Stimulated activated CD8-positive, alpha-beta memory T cell treated with anti-CD3 and anti-CD28 coated beads, Interleukin-15, amount 100 ng/mL, for 24 hours (primary cell): ENCODE measurements at places on chromosomes 6 and 20.

DNA sequence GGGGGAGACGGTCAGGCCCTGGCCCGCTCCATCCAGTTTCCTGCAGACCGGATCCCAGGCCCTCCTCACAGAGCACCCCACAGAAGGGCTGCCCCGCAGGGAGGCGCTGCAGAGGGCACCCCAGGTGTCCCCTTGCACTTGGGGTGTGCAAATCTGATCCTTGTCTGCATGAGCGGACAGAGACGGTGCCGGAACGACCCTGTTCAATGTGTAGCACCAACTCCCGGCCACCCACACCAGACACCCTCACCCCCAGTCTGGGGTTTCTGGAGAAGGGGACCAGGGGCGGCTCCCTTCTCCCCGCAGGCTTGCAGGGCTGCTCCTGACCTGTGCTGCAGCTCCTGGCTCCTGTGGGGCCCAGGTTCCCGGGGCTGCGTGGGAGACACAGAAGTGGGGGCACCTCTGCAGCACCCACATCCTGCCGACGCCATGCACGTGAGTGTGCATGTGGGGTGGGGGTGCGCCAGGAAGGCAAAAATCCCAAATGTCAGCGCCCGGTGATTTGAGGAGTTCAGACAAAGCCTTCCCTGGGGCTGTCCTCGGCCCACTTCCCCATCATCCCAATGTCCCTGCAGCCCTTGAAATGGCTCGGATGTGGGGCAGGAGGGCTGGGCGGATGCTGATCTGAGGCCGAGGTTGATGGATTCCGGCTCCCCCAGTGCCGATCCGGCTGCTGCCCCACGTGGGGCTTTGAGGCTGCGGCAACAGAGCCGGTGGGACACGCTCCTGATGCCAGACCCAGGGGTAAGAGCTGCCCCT lies 85.3 kb upstream of the BHLHE23 start:
- DNase-seq: no peak

- DNase-seq: no peak
Observed at GRCh38 chr20:63471981-63472831, at the start of gene KCNQ2. Gene KCNQ2, minus strand, starts transcription at chr20:63472655. Its CDS starts 192 bp downstream, at chr20:63472463.

DNA sequence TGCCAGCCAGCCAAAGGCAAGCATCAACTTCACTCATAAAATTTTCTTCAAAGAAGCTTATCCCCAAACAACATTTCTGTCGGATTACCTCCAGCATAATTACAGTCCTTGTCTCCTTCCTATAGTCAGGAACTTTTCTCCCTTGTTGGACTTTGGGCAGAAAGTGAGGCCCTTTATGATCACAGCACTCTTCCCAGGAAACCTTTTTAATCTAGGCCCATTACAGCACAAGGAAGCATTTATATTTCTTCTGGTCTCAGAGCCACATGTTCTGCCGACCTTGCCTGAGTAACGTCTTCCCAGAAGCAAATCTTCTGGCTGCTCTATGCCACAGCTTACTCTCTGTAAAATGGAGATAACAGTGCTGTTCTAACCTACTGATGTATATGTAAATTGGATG lies 437.2 kb upstream of the SLC35B3 start:
- DNase-seq: no peak

DNA sequence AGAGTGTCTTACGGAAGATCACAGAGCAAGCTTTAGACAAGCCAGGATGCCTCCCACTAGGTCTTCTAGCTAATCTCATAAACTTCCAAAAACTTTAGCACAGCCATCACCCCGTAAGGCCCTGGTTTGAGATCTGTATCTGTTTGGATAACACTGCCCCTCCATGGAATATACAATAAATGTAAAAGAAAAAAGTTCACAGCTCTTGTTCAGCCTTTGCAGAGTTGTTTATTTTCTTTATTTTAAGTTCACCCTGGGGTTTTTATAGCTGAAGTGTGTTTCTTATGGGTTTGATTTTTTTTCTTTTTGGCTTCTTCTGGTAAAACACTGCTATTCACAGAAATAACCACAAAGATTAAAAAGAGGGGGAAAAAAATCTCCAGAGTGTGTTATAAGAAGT lies 125.6 kb downstream of the EYA2 start:
- DNase-seq: no peak

GRCh38 chr6:29647927-29648642 lies 8.8 kb upstream of the MOG start:
- DNase-seq: no peak

DNA sequence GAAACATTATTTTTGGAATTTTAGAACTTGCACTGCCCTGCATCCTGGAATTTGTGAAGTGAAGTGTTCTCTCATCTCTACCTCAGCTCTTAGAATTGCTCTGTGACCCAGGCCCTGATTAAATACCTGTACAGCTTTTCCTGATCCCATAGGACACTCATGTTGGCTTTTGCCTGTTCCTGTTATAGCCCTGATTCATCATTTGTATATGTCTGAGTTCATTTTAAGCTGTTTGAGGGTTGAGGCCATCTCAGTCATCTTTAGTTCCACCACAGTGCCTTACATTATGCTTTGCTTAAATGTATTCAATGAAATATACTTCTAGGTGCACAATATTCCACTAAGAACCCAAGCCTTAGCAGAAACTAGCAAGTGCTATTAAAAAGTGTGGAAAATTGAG lies 26.4 kb downstream of the ZFAND3 start:
- no peak for DNase-seq

DNA sequence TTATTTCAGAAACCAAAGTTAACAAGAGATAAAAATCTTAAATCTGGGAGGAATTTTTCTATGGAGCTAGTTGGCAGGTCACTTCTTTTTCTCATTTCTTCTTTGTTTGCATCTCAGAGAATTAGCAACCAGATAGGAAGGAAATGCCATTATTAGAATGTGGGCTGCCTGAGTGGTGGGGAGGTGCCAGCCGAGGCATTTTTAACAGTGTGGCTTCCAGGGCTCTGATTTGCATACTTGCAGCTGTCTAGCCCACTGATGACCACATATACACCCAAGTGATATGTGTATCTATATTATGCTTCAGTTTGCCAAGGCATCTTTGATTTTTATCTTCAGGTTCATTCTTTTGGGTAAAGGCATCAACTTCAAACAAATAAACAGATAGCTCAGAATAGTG lies 206.7 kb downstream of the CLIC5 start:
- no peak for DNase-seq
